ENCODE measurements at places on chromosomes 7 and 10.

DNA sequence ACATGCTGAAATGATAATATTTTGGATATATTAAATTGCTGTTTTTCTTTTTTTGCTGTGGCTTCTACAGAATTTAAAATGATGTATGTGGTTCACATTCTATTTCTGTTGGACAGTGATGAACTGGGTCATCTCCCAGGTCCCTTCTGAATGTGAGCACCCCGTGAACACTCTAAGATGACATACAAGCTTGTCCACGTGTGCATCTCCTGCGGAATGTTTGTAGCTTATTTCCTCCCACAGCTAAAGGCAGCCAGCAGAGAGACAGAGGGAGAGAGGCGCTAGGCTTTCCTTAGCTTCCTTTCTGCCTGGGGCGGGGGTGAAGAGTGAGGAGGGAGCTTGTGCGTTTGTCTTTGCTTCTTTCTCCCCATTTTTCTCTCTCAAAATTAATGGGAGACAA lies 219.1 kb downstream of the EMX2 start:
- no peak for DNase-seq

- no peak for DNase-seq
Measured at GRCh38 chr10:92208157-92208720, 82.6 kb downstream of the CPEB3 start.

DNA sequence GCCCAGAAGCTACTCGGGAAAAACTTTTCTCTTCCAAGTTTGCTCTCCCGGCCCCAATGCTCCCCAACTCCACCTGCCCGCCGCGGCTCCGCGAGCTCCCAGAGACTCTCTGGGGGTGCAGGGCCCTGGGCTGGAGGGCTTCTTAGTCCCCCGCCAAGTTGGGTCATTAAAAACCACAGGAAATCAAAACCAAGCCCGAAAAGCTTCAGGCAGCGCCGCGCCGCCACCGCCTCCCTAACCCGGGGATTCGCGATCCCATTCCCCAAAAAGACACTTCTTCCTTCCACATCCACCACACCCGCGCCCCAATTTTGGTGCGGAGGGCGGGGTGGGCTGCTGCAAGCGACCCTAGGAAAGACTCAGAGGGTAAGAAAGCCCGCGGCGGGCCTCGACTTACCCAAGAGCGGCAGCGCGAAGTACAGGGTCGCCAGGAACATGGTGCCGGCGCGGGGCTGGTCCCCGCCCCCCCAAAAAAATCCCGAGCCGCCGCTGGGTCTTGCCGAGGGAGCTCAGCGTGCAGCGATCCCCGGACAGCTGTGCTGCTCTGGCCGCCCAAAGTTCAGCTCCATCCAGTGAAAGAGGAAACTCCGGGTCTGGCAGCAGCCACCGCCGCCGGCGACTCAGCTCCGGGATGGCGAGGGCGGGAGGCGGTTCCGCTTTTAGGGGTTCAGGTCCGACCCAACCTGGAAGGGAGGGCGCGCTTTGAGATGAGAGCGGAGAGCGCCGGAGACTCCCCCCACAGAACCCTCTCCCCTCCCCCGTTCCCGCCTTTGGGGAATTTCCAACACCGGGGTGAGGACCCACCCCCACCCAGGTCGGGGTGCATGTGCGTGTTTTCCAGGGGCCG lies 1.2 kb downstream of the GFRA1 start:
- DNase-seq: no peak

DNA sequence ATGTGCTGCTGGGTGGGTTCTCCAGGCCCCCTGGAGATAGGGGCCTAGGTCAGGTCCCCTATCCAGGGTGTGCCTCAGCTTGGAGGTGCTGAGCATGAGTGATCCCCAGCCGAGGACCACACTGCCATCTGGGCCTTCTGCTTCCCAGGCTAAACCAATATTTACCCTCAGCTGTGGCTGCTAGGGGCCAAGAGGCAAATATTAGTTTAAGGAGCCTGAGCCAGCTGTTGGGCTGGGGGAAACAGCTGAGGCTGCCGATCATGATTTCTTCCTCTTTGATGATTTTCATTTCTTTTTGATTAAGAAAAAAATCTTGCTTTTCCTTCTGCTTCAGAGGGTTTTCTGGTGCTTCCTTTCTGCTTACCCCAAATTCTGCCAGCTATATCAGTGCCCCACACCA lies 83.4 kb downstream of the NEURL1 start:
- no peak for DNase-seq

DNA sequence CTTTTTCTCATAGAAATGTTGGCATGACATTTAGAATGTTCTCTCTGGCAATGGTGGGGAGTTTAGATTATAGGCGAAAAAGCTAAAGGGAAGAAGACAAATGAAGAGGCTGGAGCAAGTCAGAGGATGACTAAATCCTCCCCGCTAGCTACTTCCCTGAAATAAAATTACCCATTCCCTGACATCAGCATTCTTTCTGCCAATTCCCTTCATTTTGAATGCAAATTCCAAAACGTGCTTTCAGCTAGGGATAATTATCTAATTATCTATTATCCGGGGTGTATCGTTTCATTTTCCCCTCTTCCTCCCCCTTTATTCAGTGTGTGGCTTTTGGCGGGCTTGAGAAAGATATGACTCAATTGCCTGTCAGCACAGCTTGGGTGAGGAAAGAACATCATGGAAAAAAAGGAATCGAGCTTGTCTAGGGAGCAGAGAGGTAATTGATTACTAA lies 672.3 kb downstream of the TNS3 start:
- no peak for DNase-seq

DNA sequence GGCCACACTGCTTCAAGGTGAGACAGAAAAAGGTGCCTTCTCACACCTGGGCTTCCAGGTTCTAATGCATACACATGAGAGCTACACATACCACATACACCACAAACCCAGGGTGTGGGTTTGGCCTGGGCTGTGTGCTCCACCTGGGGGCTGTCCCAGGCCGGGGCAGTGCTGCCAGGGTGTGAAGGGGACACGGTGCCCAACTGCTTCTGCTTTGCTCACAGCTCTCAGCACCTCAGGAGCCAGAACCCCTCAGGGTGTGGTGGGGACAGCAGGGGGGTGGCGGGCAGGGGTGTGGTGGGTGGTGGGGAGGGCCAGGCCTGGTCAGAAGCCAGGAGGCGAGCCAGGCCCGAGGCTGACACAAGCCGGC lies 51.1 kb downstream of the TMEM209 start:
- no peak for DNase-seq

- no peak for DNase-seq
Measured at GRCh38 chr7:143216686-143217085, 5.2 kb upstream of the TAS2R40 start.

GRCh38 chr7:137576481-137576880 lies 232.9 kb upstream of the PTN start:
- DNase-seq: no peak

DNA sequence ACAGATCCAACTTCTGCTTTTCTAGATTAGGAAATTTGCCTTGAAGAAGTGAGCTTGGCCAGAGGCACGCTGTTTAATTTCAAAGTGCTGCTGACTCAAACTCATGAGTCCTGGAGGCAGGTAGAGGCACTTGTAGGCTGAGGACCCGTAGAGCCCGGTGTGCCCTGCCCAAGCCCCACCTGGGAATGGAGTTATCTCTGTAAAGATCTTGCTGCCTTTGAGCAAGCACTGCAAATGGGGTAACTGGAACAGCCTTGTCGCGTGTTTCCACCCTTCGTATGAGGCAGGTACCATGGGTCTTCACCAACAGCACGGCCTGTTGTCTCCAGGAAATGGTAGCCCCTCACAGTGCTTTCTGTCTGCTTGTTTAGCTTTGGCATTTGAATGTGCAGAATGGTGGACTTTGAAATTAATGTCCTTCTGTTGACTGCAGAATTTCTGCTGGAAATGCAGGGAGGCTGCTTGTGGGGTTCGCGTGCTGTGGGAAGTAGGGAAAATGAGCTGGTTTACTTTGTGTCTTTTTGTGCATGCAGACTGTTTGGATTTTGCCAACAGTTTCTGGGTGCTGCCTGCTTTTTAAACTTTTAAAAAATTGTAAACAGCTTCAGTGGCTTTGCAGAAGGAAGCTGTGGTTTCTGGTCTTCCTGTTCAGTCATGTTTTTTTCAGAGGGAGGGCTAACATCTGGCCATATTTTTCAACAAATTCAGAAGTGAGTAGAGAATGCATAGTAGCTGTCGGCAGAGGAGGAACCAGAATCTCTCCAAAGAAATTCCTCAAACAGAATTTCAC lies 27.2 kb downstream of the CCM2 start:
- DNase-seq: no peak

- DNase-seq: no peak
Measured at GRCh38 chr7:32301427-32301826, 188.8 kb downstream of the LSM5 start.

- DNase-seq: no peak
Measured at GRCh38 chr7:105000200-105000599, 13.8 kb upstream of the KMT2E start.

GRCh38 chr7:101216001-101216859 lies 1.2 kb downstream of the PLOD3 start:
- DNase-seq: no peak

DNA sequence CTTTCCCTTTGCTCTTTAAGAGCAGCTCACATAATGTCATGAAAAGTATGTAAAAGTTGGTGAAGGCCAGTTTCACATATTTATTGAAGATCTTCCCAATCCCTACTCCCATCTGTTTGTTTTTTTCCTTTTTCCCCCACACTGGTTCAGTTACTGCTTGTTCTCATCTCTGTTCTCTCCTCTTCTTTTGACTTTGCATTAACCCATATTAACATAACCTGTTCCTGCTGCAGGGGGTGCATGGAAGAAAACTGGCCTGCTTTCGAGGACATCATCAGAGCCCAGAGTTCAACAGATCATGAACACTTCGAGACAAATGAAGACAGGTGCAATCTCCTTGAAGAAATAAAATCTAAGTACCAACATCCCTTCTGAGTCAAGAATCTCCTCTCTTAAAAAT lies 93.3 kb upstream of the FAM3C start:
- DNase-seq: no peak

GRCh38 chr7:14598978-14599377 lies 303.6 kb downstream of the DGKB start:
- DNase-seq: no peak

DNA sequence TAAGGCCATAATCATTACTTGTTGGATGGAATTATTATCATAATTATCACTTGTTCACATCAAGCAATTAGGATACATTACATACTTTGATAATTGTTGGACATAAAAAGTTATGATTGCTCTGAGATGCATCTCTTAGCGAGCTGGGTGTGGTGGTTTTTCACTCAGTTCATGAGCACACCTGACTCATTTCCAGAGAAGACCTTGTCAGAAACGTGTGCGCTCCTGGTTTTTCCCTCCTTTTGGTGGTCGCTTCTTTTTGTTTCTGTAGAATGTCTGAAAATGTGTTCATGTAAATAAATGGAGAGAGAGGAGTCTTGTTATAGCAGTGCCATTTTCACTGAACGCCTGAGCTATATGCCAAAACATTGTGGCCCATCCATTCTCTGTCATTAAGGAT lies 141.3 kb downstream of the PAXIP1 start:
- DNase-seq: no peak

- DNase-seq: peak; percentile 92
Measured at GRCh38 chr7:100604028-100604975, 2.1 kb downstream of the PCOLCE start.

- DNase-seq: no peak
Measured at GRCh38 chr7:157693071-157693520, 356.3 kb downstream of the DNAJB6 start.

- DNase-seq: no peak
Measured at GRCh38 chr10:46000538-46000937, 28.2 kb downstream of the TIMM23 start.

DNA sequence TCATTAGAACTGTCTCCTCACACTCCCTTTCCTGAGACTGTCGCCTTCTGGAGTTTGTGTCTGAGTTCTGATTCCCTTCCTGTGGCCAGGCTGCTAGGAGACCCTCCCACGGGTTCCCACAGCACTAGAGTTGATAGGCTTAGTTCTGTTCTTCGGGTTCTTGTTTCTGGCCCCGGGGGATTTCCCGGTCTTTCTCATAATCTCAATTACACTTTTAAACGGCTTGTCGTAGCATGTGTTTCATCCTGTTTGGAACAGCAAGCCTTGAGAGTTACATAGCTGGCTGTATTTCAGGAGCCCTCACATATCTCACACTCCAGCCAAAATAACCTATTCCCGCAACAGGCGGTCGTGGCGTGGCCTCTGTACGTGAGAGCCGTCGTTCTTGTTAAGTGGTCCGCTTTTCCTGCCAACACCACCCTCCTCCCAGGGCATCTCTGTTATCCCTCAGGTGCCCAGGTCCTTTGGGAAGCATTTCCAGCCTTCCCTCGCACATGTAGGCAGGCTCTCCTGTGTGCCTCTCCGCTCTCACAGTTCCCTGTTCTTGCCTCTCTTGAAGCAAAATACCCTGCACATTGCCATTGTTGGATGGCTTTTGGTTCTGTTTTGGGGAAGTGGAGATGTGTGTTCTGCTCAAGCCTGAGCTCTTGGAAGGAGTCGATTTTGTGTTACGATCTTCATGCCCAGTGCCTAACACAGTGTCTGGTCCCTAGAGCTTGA lies 46.0 kb downstream of the CDC123 start:
- no peak for DNase-seq

DNA sequence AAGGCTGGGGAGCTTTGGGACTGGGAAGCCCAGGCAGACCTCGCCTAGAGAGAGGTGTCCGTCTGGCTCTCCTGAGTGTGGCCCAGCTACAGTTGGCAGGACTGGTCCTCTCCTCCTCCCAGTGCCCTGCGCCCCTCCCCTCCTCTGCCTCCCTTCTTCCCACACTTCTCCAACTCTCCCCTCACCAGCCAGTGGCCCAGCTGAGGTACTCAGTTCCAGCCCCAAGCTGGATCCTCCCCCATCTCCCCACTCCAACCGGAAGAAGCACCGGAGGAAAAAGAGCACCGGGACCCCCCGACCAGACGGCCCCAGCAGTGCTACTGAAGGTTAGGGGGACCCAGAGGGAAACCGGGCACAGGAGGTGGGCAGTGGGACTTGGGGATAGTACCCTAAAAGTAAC lies 27.7 kb downstream of the GBX1 start:
- no peak for DNase-seq

GRCh38 chr10:52258799-52259425 lies 55.2 kb upstream of the DKK1 start:
- no peak for DNase-seq

DNA sequence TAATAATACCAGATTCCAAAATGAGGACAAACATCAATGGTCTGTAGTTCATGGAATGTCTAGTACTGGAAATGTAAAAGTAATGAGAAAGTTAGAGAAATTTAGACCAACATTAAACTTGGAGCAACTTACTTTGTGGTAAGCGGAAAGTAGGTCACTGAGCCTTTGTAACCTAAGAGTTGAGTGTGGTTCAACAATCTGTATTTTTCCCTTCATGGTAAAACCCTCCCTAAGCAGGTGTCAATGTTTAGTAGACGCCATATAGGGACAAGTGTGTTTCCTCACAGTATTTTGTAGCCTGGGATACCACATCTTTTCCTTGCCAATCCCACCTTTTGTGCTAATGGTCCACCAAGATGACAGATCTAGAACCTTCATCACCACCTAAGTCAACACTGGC lies 67.3 kb upstream of the RSU1 start:
- no peak for DNase-seq

GRCh38 chr7:88042157-88042556 lies 108.1 kb downstream of the ADAM22 start:
- DNase-seq: no peak

DNA sequence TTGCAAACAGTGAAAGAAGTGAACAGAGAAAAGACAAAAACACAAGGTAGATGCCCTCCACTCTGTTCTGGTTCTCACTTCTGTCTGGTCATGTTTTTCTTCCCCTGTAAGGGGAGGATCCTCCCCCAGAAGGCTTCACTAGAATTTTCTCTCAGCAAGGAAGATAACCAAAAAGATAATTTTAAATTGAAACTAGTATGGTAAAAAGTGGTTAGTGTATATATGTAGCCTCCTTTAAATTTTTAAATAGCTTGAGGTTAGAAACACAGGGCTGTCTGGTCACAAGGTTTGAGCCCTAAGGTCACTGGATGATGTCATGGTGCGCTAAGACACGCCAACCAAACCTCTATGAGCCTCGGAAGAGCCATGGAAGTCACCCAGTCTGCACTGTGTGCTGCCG lies 5.6 kb upstream of the PKD1L1 start:
- no peak for DNase-seq

Measured in D721Med (cell line).